ENCODE measurements at places on chromosomes 6 and 20.

DNA sequence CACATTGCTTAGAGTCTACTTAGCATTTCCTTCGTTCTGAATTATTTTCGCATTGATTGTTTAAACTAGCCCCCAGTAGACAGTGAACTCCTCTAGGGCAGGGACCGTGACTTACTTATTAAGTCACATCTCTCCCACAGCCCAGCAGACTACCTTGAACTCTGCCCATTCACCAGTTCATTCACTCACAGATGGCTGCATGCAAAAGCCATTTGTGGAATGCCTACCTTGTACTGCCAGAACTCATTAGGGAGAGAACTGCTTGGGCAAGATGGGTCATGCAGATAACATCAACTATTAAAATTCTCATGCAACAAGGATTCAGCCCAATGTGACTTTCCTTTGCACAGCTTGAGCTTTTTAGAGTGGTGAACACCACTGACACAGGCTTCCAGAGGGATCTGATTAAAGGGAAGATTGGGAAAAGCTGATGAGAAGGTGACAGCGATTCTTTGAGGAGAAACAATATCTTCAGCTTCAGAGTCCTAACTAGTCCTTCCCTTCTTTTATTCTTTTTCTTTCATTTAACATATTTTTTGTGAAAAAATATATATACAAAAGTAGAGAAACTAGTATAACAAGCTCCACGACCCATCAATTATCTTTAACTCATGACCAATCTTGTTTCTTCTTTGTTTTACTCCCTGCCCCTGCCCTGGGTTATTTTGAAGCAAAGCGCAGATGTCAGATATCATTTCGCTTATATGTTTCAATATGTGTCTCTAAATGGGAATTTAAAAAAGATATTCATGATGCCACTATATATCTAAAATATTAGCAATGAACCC, 273.9 kb downstream of the CDC5L start:
- DNase-seq, result no peak

- no peak for DNase-seq
Observed at GRCh38 chr20:60200305-60200918, 242.2 kb downstream of the CDH26 start.

GRCh38 chr6:139439349-139439748, 64.9 kb upstream of the CITED2 start:
- DNase-seq, result no peak

GRCh38 chr6:43445576-43445975, 9.8 kb downstream of the DLK2 start:
- no peak for DNase-seq

DNA sequence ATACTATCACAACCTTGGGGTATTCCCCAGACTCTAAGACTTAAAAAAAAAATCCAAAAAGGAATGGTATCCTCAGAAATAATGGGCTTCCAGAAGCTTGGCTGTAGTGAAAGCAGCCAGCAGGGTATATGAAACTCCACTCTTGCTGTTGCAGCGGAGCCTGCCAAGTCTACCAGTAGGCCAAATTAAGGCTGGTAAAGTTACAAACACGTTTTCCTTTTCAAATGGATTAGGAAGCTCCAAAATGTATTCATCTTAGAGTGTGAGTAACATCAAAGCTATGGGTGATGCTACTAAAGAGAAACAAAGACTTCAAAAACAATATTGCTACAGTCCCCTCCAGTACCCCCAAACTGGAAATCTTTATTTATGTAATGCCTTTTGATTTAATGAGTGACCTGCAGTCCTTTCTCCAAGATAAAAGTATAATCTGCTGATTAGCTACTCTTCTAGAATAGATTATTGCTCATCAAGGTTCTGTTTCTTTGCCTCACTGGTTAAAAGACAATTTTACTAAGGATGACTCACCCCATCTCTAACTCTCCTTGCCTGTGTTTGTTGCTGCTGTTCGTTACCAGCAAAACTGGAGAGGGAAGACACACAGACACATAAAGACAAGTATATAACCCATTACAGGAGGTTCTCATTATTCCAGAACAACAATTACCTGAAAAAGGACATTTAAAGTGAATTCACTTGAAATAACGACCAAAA, 84.9 kb downstream of the BTBD9 start:
- no peak for DNase-seq

- DNase-seq, result no peak
Observed at GRCh38 chr20:63106765-63107448, 100.1 kb upstream of the BHLHE23 start.

DNA sequence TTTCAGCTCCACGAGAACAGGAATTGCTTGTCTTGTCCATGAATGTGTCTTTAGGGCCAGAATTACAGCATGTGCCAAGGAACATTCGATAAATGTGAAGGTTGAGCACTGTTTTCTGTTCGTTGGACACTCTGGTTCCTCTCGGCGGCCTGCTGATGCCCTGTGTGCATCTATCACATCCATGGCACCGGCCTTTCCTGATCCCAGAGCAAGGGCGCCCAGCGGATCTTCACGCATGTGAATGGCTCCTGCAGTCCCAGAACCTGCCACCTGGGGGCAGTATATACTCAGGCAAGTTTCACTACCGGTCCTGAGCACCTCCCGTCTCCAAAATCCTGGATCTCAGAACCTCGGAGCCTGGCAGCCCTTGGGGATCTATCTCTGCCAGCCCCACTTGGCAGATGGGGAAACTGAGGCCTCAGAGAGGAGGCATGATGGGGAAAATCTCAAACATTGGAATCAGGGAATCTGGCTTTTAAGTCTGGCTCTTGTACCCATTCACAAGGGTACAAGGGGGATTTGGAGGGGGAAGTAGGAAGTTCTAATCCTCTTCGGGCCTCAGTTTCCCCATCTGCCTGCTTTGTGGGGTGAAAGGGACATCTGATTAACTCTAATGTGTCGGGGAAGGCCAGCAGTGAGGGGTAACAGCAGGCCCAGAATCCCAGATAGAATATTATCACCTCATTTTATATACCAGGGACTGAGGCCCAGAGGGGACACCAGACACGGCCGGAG, 4.3 kb upstream of the CEBPB start:
- DNase-seq, result peak; percentile 72

- DNase-seq, result no peak
Observed at GRCh38 chr6:21115111-21115510, 478.4 kb upstream of the SOX4 start.

DNA sequence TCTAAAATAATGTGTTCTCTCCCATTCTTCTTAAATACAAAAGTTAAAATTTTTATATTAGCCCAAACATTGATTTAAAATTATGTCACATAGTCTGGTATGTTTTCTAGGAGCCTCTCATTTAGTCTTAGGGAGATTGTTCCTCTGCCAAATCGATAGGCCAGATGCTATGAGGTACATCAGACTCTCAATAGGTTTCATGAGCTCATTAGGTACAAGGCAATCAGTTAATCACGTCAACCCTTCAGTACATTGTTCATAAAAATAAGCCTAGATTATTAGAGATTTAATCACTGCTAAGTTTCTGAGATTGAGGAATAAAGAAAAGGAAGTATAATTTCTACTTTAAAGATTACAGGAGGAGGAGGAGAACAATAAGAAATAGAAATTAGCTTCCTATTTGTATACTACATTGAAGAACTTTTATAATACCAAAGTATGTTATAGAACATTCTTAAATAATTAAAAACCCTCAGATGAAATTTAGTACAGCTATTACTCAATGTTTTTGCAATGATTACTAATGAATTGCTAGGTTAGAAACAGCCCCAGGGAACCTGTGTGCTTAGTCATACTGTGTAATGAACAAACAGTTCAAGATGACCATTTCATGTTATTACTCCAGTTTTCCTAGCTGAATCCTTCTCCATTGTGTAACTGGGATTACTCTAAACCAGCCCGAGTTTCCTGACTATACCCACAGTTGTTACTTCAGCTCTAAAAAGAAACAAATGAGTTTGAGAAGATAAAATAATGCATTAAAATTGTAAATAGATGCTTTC, 117.0 kb downstream of the BMP5 start:
- DNase-seq, result no peak

- no peak for DNase-seq
Observed at GRCh38 chr6:160428818-160429619, 80.8 kb downstream of the SLC22A3 start.

GRCh38 chr6:35723587-35723986, 13.2 kb upstream of the ARMC12 start:
- no peak for DNase-seq

DNA sequence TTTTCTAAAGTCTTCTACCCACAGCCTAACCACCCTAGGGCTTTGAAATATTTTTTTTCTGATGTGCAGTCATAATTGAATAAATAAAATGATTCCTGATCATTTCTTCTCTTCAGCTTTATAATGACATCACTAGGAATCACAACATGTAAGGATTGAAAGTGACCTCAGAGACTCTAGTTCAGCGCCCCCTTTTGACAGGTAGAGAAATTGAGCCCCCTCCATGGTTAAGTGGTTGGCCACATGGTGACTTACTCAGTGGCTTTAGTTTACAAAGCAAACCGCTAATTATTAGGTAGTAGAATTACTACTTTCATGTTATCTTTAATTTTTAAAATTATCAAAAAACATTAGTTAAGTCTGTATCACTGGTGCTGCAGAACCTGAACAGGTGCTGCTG, 13.3 kb upstream of the SLC2A12 start:
- peak; percentile 64 for DNase-seq

DNA sequence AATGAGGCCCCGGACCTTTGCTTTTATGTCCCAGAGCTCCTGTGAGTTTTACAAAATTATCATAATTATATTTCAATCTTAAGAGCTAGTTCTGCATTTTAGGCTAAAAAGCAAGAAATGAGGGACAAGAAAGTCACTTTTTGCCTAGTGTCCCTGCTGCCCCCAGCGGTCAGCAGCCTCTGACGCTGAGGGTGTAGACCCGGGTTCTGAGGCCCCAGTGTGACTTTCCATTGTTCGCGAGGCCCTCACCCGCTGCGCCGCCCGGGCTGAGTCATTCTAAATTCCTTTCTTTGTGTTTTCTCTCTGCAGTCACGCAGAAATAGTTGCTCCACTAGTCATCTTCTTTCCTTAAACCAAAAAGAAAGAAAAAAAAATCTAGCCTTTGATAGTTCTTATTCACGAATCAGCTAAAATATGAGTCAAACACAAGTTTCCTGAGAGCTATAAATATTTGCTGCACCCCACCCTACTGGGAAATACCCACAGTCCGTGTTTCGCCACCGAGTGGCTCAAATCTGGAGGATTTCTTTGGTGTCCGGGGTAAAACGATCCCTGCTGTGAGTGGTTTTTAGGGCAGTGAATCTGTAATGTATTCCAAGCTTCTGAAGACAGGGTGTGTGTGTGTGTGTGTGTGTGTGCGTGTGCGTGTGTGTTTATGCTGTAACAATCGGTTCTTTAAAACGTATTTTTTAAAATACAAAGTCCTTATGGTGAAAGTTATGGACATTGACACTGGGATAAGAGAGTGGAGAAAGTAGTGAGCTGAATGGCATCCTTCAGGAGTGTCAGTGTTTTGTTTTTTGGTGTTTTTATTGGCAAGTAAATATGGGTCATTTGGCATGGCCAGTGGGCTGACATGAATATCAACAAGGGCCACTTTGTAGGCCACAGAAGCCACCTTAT, 59.7 kb upstream of the EEF1A1 start:
- peak; percentile 93 for DNase-seq

GRCh38 chr6:162726947-162727321, 632 bp downstream of the PRKN start:
- DNase-seq, result no peak

DNA sequence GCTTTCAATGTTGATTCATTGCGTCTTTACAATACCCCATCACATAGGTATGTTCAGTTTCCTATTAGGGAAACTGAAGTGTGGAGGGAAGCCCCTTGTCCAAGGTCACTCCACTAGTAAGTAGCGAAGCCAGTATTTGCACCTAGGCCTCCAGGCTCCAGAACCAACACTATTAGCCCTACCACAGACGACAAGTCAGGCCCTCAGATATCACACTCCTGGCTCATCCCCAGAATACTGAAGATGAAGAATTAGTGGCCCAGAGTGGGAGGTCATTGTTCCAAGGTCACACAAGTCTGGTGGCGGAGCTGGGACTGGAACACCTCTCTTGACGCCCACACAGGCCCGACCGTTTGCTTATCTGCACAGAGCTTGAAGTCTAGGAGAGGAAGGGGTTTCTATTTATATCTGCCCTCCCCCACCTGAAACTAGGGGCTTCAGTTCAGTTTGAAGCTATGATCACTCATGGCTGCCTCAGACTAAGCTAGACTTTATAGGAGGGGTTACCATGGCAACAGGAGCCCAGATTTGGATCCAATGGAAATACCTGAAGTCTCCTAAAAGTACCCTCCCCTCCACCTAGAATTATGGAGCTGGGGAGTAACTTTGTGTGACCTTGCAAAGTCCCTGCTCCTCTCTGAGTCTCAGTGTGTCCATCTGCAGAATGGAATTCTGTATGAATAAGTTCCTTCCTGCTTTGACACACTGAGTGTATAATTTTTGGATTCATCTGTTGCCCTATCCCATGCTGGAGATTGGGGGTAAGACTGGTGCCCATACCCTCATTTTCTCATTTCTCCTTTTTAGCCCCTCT, 2.2 kb downstream of the SNTA1 start:
- peak; percentile 83 for DNase-seq

DNA sequence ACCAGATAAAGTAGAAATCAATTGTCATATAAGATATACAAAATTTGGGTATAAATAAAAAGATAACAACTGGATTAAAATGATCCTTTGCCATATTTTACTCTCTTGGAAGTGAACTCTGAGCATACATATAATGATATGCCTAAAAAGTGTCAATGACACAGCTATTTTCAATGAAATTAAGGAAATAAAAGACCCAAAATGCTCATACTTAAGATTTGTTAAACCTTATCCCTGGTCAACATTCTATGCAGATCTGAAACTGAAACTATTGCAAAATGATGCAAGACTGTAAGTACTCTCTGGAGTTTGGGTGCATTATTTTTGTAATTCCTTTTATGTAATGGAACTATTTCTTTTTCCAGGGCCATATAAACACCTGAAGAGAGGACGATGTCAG, 119.0 kb upstream of the SGK1 start:
- no peak for DNase-seq

GRCh38 chr6:116616737-116617053, 416 bp downstream of the RSPH4A start:
- DNase-seq, result no peak

GRCh38 chr6:24105191-24105590, 20.8 kb upstream of the NRSN1 start:
- no peak for DNase-seq

All from K562 (cell line).